CD8-positive, alpha-beta T cell (primary cell): ENCODE measurements at places on chromosomes 1 and 21. TPM values are rescaled to one million over a fixed set of nuclear protein-coding genes. Genes with fewer than 3 reads are reported as not detected.

Gene ADORA3
- total RNA-seq = not detected

DNA sequence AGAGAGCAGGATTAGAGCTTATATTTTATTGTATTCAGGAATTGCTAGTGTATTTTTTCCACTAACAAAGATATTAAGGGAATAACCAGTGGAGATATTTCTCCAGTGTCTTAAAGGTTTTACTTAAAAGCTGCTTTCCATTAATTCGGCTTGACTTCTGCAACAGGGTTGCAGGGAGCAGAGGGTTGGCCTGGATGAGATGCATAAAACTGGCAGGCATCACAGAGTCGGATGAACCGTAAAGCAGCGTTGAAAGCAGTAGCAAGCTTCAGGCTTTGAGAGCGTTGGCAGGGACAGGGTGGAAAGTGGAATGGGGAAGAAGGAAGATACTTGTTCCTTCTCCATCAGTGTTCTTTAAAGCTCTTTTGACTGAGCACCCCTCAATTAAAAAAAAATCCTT is 237.2 kb downstream of the LMO4 start:
- no peak for DNase-seq

Gene SERTAD4
- total RNA-seq = not detected

Gene PLA2G4A
- not detected for total RNA-seq

DNA sequence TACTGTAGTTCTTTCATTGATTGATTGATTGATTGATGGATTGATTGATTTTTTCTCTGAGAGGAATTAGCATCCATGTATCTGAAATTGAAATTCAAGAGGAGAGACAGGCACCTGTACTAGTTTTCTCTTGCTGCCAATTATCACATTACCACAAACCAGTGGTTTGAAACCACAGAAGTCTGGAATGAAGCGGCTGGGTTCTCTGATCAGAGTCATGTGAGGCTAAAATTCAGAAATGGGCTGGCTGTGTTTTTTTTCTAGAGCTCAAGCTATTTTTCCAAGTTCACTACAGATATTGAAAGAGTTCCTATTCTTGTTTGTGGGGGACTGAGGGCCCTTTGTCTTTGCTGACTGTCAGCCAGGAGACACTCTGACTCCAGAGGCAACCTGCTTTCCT is 10.0 kb downstream of the NBPF3 start:
- DNase-seq = no peak
